ENCODE measurements at places on chromosomes 3 and 15.

DNA sequence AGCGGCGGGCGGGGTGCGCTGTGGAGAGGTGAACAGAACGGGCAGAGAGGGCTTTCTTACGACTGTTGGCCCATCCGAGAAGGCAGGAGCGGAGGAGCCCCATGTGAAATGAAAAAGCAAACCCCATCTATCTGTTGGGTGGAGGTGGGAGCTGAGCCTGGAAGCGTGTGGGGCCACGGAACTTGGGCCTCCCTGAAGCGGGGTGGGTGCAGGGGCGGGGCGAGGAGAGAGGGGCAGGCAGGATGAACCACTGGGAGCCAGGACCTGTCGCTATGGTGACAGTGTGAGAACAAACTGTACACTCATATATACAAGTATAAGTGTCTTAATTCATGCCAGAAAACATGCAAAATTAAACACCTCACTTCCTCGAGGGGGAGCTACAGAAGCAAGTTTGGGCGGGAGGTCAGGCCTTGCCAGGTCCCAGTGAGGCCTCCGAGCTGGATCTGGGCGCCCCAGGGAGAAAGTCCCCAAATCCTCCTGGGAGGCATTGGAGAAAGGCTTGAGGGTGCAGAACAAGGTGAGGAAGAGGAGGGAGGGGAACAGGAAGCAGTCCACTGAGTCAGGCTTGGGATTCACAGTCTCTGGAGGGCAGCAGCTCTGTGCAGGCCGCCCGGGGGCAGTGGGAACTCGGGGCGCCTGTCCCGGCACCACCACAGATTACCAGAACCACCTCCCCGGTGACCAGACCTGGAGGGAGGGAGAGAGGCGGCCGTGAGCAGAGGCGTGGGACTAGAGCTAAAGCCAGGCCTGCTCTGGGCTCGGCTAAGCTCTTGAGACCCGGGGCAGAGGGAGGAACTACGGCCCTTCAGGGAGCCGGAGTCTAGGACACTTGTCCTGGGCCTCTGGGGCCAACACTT is 34.8 kb downstream of the RBPMS2 start:
- DNase-seq, result no peak

- DNase-seq, result no peak
These were observed 335.1 kb upstream of the THRB start for GRCh38 chr3:24829629-24830229.

- no peak for DNase-seq
These were observed 63.8 kb upstream of the ANKRD34C start for GRCh38 chr15:79218588-79219200.

- DNase-seq, result no peak
These were observed 12.2 kb upstream of the TM2D3 start for GRCh38 chr15:101664303-101664913.

DNA sequence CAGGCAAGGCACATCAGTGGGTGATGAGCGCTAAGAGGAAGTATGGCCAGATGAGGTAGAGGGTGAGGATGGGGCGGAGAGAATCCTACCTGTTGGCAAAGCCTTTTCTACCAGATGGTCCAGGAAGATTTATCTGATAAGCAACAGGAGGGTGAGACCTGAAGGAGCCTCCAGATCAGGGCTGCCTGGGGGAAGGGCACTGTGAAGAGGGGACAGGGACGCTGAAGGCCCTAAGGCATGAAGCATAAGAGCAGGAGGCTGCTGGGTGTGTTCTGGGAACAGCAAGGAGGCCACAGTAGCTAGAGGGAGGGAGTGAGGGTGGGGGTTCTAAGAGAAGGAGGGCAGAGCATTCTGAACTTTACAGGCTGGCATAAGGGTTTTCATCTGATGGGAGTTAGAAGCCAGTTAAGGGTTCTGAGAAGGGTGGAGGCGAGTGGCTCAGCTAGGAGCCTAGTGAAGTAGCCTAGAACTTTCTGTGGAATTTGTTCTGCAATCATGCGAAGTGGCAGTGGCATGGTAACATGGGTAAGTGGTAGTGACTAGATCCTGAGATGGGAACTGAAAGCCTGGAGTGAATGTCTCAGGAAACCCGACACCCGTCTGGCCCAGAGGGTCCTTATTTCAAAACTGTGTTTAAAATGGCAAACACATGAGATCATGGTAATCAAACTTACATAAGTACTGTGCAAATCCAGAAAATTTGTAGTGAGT is 29.9 kb downstream of the CGNL1 start:
- DNase-seq, result no peak

GRCh38 chr3:31918179-31919150 is 62.6 kb downstream of the OSBPL10 start:
- DNase-seq, result no peak

GRCh38 chr3:72154391-72155335 is 369.7 kb upstream of the PROK2 start:
- no peak for DNase-seq

- no peak for DNase-seq
These were observed 58.5 kb downstream of the GPR160 start for GRCh38 chr3:170096342-170096741.

GRCh38 chr3:43699864-43700263 is 9.1 kb downstream of the ABHD5 start:
- DNase-seq, result no peak

GRCh38 chr3:97721446-97721845 is 43.1 kb upstream of the ARL6 start:
- no peak for DNase-seq

GRCh38 chr3:31832551-31832950 is 148.5 kb downstream of the OSBPL10 start:
- no peak for DNase-seq

- no peak for DNase-seq
These were observed 1004.1 kb downstream of the TBL1XR1 start for GRCh38 chr3:176193032-176193730.

- no peak for DNase-seq
These were observed 338.6 kb downstream of the FOXP1 start for GRCh38 chr3:71244826-71245488.

DNA sequence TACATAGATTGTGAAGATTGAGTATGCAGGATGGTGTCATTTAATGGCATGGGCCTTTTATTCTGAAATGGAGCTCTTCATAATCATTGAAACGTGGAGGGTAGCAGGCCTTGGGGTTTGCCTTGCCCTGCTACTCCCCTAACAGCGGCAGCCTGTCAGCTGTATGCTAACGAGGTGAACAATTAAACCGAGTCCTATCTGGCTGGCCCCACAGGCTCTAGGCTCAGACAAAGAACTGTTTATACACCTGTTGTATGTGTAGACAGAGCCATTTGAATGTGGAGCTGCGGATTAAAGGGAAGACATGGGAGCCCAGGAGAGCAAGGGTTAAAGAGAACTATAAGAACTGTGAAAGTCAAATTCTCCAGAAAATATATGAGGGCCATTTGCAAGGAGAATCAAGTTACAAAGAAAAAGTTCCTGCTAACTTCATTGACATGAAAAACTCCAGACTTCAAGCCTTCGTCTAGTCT is 116.7 kb upstream of the CGNL1 start:
- no peak for DNase-seq

GRCh38 chr3:169628567-169628966 is 34.9 kb downstream of the MECOM start:
- DNase-seq, result no peak

DNA sequence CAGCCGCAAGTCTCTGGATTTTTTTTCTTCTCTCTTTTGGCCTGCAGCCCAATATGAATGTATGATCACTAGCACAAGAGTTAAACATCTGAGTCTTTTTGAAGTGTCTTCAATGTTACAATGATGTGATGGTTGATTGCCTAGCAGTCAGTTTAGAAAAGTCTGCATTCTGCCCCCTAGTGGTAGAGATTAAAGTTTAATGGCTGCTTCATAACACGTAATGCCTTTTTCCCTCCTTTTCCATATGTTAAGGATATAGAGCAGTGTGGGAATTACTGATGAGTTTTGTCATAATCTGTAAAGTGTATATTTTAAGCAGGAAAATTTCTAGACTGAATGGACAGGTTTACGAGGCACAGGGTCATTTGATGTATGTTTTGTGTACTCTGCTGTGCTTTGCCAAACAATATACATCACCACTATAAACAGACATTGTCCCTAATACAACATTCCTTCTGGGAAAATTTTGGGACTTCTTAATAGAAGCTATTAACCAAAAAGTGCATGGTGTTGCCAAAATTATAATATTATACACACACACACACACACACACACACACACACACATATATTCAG is 1038.5 kb upstream of the NR2F2 start:
- no peak for DNase-seq

DNA sequence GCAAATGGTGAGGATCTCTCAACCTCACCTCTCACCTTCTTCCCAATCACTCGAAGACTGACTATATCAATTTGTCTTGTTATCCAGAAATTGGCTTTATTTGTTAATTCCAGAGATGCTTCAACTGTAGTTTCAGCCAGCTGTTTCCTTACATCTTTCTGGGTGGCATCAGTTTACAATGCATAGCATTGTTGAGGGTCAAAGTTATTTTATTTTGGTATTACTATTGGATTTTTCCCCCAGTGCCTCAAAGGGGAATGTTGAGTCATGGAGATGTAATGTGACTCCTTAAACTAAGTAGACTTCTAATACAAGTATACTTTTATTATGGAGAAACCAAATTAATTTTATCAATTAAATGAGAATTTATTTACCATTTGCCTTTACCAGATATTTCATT is 351.6 kb downstream of the TIGIT start:
- DNase-seq, result no peak

- peak; percentile 73 for DNase-seq
These were observed 31.0 kb downstream of the GRIP2 start for GRCh38 chr3:14508966-14509795.

GRCh38 chr3:133448478-133449122 is 48.7 kb downstream of the BFSP2 start:
- DNase-seq, result peak; percentile 64

DNA sequence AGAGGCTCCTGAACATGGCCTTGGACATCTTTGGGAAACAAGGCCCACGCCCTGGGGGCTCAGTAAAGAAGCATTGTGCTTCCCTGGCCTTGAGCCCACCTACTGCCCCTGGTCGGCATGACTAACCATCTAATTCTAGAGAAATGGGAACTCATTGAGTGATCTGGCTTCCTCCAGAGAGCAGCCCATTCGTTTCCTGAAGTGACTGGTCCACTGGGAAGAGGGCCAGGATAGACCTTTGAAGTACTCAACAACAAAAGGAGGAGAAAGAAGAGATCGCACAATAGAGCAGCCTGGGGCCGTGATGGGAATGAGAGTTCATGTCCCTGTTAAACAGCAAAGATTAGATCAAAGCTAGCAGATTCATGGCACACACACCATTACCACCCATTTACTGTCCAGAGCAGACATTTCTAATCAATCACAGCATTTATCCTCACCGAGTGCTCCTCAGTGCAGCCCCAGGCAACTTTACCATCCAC is 514.4 kb upstream of the PROK2 start:
- DNase-seq, result no peak

DNA sequence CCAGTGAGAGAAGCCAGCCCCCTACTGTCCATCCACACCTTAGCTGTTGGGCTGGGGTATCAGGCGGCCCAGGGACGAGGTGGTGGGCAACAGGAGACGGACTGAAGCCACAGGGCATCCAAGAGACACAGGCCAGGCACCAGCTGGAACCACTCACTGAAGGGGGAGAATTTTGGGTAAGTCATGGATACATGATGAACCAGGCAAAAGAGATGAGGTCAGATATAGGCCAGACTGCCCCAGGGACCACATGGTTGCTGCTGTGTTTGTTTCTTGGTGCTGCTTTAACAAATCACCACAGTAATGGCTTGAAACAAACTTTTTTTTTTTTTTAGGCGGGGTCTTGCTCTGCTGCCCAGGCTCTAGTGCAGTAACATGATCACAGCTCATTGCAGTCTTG is 66.4 kb downstream of the SEMA5B start:
- no peak for DNase-seq

- no peak for DNase-seq
These were observed 25.1 kb downstream of the CNTN6 start for GRCh38 chr3:1117843-1118473.

DNA sequence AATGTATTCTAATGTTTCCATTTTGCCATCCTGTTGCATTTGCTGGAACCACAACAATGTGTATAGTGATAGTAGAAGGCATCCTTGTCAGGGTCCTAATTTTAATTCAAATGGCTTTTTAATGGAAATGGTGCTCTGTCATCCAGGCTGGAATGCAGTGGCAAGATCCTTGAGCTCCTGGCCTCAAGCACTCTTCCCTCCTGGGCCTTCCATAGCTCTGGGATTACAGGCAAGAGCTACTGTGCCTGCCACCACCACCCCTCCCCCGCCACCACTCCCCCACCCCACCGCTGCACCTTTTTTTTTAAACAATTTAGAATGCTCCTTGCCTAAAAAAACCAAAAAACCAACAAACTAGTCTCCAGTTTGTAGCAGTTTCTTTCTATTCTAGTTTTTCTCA is 15.2 kb upstream of the IQCF6 start:
- DNase-seq, result no peak

DNA sequence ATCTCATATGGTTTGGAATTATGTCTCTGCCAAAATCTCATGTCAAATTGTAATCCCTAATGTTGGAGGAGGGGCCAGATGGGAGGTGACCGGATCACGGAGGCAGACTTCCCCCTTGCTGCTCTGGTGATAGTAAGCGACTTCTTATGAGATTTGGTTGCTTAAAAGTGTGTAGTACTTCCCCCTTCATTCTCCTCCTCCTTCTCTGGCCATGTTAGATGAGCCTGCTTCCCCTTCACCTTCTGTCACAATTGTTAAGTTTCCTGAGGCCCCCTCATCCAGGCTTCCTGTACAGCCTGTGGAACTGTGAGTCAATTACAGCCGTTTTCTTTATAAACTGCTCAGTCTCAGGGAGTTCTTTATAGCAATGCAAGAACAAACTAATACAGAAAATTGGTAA is 51.1 kb downstream of the NEDD4 start:
- DNase-seq, result no peak

GRCh38 chr3:25783661-25784512 is 644 bp upstream of the NGLY1 start:
- DNase-seq, result no peak

- no peak for DNase-seq
These were observed 52.8 kb downstream of the ETFA start for GRCh38 chr15:76258460-76258859.

- DNase-seq, result no peak
These were observed 154.4 kb downstream of the EBLN2 start for GRCh38 chr3:73215901-73216300.

DNA sequence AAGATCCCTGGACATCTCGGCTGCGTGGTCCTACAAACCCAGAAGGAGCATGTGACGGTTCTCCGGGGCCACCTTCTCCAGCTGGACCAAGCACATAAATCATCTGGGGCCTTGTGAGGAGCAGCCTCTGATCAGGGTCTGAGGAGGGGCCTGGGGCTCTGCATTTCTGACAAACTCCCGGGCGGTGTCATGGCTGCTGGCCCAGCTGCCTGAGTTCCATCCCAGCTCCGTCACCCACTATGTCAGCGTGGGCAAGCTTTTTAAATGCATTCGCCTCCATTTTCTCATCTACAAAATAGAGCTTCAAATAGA is 126.3 kb upstream of the MEF2A start:
- no peak for DNase-seq

GRCh38 chr3:24510030-24510648 is 15.5 kb upstream of the THRB start:
- DNase-seq, result no peak

DNA sequence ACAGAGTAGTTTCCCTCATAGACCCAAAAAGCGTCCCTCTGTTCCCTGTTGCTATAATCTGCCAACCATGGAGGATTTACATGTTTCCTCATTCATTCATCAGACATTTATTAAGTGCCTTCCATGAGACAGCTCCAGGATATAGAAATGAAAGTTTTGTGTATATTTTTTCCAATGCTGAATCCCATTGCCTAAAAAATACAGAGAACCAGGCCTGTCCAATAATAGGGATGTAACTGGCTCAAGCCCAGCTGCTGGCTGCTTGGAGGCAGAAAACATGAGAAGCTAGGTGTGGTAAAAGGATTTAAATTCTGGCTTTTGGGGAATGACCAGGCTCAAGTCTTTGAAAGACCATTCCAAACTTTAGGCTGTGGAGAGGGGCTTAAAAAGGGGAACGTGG is 41.5 kb downstream of the RARB start:
- DNase-seq, result no peak

All from activated naive CD4-positive, alpha-beta T cell treated with Interleukin-2 at 50 U/mL for 16 hours (primary cell).